Stimulated activated CD4-positive, alpha-beta T cell treated with anti-CD3 and anti-CD28 coated beads, Interleukin-12 subunit alpha, Interleukin-12 subunit beta, amount 100 ng/mL, for 24 hours (primary cell): ENCODE measurements at places on chromosomes 2 and 18.
A peak's percentile ranks its signal among the peaks of the same experiment; 100 is the strongest.

- peak; percentile 16 for DNase-seq
These were observed 544 bp downstream of the DNAJC27 start for GRCh38 chr2:24971286-24971535.

GRCh38 chr18:65938592-65939372, 188.0 kb downstream of the CDH7 start:
- no peak for DNase-seq

DNA sequence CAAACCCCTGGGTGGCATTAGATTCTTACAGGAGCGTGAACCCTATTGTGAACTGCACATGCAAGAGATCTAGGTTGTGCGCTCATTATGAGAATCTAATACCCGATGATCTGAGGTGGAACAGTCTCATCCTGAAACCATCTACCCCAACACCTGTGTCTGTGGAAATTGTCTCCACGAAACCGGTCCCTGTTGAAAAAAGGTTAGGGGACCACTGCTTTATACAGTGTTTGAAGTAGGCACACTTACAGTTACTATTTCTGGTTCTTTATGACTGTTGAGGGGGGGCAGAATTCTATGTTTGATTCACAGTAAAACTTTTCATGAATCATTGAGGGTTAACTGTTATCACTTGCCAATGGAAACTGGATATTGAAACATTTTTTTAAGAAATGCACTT, 72.0 kb downstream of the RIF1 start:
- DNase-seq = no peak

GRCh38 chr2:33268246-33268831, 208.1 kb upstream of the RASGRP3 start:
- no peak for DNase-seq

- no peak for DNase-seq
These were observed 40.0 kb upstream of the FRZB start for GRCh38 chr2:182906454-182906853.

DNA sequence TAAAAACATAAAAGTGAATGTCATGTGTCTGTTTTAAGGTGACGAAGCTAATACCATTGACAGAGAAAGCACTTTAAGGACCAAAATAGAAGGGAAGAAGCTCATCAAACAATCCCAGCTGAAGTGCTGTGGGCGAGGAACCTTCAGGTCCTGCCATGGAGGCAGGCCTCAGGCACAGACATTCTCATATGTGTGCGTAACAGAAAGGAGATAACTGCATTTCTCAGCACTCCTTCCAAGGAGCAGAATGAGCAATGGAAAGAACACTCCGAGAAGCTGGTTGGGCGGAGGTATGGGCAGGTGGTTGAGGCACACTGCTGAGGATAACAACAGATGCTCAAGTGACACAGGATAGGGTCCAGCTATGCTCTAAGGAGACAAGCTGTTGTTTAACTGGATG, 42.4 kb downstream of the PKDCC start:
- DNase-seq = no peak

GRCh38 chr18:76482267-76482666, 12.8 kb downstream of the ZNF516 start:
- DNase-seq = no peak

DNA sequence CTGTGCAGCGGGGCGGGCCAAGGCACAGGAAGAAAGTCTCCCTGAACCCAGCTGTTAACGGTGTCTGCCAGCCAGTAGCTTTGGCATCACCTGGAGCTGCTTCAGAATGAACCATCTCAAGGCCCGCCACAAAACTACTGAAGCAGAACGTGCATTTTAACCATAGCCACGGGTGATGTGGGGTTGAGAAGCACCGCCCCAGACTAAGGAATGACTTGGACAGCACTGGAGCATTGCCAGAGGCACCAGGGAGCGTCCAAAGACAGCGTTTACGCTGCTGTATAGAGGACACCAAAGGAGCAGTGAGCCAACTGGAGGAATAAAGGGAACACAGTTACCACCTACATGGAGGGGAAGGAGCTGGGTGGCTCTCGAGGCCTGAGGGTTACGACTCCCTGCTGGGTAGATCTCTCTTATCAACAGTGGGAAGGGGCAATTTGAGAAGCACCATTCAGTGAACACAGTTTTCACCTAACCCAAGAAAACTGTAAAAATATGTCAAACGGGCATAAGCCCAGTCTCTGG, 28.4 kb upstream of the LONRF2 start:
- DNase-seq = no peak

DNA sequence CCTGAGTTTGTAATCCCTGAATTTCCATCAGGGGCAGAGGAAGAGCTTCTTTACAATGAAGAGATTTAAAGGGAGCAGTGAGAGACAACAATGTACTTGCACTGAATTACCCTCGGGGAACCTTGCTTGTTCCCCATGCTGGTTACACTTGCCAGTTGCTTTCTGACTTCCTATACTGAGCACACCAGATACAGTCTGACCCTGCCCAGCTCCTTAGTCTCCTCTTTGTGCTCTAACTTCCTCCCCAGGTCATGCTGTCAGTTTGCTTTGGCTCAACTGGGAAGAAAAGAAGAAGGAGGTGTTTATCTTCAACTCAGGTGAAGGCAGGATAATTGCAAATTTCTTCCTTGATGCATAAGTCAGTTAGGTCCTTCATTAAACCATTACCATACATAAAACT, 658.4 kb downstream of the NYAP2 start:
- no peak for DNase-seq

DNA sequence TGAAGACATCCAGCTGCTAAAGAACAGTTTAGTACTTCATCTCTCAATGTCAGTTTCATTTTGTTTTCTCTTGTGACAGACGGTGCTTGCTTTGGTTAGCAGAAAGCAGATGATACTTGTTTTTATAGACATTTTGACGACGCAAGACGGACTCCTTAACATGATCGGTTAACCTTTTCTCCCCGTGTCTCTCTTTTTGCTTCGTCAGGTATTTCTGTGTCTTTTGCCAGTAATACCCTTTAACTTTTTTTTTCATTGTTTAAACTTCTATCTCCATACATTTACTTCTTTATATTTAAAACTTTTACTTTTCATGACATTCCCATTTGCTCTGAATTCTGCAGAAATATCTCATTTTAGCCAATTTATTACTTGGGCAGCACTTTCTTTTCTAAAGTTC, 57.9 kb downstream of the THSD7B start:
- no peak for DNase-seq
